ENCODE measurements at places on chromosomes 2 and 18.

DNA sequence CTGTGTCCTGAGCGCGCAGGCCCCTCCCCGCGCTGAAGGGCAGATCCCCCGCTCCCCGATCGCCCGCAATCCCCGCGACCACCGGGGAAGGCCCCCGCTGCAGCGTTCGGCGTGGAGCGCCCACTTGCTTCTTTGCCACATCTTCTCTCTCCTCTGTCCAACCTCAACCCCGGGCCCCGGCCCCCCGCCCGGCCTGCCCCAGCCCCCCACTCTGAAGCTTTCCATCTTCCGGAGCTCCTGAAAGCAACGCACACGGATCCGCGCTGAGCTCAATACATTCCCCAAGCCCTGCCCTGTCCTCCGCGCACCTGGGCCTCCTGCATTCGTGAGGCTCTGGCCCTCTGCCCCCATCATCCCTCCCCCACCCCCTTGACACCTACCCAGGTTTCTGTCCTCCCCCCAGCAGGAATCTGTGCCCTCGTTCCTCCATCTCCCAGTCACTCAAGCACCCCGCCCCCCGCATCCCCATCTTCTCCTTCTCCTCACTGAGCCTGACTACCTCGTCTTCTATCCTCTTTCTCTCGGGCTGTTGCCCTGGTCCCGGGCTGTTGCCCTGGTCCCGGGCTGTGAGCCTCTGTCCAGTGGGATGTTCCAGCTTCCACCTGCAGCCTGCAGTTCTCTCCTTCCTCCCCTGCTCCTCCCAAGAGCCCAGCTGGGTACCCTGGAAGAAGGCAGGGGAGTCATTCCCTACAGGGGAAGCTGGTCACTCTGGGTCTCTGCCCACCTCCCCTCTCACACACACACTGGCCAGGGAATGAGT is 7.8 kb downstream of the SPEG start:
- DNase-seq = no peak

- peak; percentile 33 for DNase-seq
Observed at GRCh38 chr18:26458526-26459232, 89.7 kb downstream of the KCTD1 start.

DNA sequence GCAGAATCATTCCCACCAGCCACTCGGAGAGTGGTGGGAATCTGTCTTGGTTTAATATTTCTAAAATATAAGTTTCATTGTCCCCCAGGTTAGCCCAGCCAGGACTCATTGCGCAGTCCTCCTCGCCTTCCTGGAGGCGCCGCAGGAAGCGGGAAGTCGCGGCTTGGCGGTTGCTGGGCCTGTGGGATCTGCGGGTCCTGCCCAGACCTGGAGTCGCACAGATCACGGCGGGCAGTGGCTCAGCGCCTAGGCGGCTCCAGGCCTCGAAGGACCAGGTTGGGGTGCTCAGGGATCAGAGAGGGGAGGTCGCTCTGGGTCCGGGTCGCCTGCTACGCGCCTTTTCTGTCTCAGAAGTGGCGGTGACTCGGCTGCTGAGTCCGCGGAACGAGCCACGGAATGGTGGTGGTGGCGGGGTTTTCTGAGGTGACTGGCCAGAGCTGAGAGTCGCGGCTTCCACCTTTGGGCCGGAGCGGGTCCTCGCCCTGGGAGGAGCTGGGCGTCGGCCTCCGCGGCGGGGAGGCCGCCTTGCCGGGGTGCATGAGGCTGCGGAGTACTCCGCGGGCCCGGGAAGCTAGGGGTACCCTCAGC is 2.6 kb downstream of the HOXD3 start:
- no peak for DNase-seq

- no peak for DNase-seq
Observed at GRCh38 chr2:119261493-119262225, 38.0 kb downstream of the STEAP3 start.

DNA sequence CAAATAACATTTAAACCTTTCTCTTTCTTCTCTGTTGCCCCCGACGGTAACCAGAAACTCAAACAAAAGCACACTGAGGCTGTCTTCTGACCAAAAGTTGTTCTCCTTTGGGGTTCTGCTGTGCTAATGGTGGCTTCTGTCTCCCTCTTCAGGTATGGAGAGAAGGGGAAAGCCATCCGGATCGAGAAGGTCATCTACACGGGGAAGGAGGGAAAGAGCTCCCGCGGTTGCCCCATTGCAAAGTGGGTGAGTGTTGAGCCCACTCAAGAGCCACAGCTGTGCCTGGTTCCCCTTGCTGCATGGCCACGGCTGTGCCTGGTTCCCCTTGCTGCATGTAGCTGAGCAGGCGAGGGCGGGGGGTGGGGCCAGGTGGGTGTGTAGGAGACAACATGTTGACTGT is 67.4 kb downstream of the BOLA3 start:
- DNase-seq = no peak

DNA sequence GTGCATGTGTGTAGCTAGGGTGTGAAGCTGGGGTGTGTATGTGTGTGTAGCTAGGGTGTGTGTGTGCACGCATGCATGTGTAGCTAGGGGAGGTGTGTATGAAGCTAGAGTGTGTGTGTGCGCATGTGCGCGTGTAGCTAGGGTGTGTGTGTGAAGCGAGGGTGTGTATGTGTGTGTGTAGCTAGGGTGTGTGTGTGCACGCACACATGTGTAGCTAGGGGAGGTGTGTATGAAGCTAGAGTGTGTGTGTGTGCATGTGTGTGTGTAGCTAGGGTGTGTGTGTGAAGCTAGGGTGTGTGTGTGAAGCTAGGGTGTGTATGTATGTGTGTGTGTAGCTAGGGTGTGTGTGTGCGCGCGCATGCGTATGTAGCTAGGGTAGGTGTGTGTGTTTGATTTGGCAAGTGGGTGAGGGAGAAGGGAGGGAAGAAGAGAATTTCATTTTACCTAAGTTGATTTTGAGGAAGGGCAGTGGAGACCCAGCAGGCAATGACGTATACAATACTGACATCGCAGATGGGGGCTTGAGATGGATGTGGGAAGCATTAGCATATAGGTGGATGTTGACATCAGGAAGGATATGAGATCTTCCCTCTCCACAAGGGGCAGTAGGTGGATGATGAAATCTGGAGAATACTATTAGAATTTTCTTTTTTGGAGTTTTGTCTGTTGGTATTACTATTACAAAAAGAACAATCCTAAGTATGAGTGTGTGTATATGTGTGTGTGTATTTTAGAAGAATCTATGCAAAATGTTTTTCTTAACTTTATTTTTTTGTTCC is 70.7 kb downstream of the PRELID3A start:
- DNase-seq = no peak

GRCh38 chr2:17196380-17196779 is 321.9 kb downstream of the RAD51AP2 start:
- no peak for DNase-seq

DNA sequence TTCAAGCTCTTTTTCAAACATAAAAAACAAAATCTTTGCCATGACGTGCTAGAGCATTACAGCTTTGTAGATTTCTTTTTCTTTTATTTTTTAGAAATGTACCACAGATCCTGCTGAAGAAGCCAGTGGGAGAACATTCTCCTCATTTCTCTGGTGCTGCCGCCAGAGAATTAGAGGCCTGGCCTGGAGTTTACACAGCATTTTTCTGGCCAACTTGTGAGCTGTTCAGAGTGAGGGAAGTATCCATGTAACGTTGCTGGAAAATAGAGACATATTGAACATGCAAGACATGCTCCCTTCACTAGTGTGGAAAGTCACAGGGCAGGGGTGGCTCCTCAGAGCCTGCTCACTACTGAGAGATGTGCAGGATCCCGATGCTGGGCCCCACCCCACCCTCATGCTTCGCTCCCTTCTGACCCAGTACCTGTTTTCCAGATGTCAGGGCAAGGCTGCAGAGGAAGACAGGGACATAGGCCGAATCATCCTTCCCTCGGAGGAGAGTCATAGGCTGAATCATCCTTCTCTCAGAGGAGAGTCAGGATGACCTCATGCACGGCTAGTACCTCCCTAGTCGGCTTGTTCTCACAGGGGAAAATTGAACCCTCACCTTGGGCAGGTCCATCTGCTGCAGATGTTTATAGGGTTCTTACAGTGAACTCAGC is 298.5 kb downstream of the INSIG2 start:
- no peak for DNase-seq

DNA sequence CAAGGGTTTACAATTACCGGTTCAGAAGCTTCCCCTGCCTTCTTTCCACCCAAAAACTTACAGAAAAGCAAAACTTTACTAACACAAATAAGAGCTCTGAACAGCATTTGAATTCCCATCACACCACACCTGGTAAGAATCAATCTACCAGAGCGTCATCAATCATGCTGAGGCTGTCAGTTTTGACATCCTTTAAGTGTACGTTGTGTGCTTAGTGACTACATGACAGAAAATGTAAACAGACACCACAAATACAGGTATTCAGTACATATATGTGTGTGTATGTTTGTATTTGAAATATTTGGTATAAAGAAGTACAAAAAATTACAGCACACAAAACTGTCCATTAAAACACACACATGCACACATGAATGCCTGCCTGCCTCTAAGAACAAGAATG is 523.5 kb downstream of the TMEM182 start:
- no peak for DNase-seq

- DNase-seq = peak; percentile 27
Observed at GRCh38 chr2:7523481-7524120, 606.4 kb downstream of the RNF144A start.

GRCh38 chr2:54628418-54628817 is 95.0 kb upstream of the EML6 start:
- DNase-seq = no peak
